ENCODE measurements at places on chromosomes 3 and 15.

DNA sequence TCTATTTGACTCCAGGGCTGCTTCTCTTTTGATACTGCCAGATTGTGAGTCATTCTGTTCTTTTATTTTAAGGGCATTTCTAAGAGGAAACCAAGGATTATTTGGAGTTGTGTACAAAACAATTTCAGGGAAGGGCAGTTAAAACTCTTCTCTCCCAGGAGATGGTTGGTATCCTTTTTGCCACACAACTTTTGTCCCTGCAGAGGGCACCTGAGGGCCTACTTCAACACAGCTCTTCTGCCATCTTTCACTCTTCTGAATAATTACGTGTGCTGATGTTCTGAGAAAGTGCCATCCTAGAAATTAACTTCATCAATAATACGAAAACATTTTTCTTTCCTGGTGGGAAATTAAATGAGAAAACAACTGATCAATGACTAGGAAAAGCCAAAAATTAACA is 75.7 kb upstream of the GADL1 start:
- DNase-seq, result no peak

GRCh38 chr3:129564981-129565644 is 22.1 kb downstream of the H1-8 start:
- DNase-seq, result no peak

- DNase-seq, result no peak
Measured at GRCh38 chr3:144033863-144034262, 62.2 kb downstream of the DIPK2A start.

- no peak for DNase-seq
Measured at GRCh38 chr3:129662191-129662608, 55.7 kb upstream of the PLXND1 start.

DNA sequence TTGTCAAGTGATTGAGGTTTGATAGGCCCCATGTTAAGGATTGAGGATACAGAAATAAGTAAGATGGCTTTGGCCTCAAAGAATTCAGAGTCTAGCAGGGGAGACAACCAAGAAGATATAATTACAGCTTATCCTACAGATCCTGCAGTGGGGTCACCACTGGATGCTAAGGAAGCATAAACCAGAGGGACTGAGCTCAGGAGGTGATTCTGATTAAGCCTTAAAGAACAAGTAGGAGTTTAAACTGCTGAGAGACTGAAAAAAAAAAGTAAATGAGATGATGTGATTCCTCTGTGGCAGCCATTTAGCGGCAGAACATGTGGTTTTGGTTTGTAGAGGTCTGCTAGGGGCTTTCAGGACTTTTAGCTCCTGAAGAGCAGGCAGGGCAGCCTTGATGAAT is 72.1 kb upstream of the ROPN1 start:
- DNase-seq, result peak; percentile 42

GRCh38 chr3:155367506-155367905 is 74.0 kb upstream of the STRIT1 start:
- no peak for DNase-seq

DNA sequence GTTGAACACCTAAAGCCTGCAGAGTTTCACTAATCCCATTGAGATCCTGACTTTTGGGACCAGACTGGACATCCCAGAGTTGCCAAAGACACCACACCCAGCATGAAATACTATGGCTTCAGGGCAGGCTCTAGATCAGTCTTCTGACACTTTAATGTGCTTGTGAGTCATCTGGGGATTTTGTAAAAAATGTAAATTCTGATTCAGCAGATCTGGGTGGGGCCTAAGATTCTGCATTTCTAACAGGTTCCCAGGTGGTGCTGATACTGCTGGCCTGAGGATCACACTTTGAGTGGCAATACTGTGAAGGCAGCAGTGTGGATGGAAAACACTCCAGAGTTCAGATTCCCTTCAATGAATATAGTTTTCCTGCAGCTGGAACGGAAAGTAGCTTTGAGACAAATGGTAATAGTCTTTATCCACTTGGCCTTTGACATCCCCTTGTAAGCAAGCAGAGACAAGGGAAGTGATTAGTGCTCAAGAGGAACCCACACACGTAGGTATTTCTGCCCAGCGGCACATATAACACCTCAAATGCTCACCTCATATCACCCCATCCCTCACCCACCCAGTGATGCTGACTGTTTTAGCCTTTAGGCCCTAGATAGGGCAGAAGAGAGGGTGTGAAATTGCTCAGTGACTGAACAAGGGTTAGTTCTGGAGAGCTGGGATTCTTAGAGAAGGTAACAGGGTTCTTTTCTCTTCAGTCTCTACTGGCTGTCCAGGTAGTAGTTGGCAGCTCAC is 51.5 kb upstream of the GSK3B start:
- peak; percentile 73 for DNase-seq

GRCh38 chr15:65732698-65733097 is 59.4 kb downstream of the DENND4A start:
- no peak for DNase-seq

DNA sequence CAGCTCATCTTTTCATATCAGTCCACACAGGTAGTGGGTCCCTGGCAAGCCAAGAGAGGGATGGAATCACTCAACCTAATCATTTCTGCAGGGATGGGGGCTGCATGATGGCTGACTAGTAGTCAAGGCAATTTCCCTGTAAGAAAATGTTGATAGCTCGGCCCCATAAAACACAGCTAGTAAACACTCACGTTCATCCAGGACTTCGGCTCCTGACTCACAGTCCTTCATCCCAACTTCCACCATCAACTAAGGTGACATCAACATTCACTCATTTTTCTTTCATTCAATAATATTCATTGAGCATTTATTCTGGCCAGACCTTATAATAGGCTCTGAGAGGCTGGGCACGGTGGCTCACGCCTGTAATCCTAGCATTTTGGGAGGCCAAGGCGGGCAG is 4.4 kb upstream of the ACAP2 start:
- no peak for DNase-seq

DNA sequence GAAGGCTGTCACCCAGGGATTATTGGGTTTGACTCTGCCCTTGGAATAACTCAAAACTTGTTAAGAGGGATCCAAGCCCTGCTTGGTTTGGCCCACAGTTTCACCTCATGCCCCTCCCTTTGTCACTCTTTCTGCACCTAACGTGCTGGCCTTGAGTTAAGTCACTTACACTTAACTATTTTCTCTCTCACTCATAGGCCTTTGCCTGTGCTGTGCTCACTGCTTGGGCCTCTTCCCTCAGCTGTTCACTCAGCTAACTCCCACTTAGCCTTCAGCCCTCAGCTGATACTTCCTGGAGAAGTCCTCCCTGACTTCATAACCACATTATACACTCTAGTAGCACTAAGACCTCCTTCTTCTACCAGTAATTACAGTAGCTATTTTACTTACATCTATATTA is 133.3 kb downstream of the CMSS1 start:
- DNase-seq, result no peak

DNA sequence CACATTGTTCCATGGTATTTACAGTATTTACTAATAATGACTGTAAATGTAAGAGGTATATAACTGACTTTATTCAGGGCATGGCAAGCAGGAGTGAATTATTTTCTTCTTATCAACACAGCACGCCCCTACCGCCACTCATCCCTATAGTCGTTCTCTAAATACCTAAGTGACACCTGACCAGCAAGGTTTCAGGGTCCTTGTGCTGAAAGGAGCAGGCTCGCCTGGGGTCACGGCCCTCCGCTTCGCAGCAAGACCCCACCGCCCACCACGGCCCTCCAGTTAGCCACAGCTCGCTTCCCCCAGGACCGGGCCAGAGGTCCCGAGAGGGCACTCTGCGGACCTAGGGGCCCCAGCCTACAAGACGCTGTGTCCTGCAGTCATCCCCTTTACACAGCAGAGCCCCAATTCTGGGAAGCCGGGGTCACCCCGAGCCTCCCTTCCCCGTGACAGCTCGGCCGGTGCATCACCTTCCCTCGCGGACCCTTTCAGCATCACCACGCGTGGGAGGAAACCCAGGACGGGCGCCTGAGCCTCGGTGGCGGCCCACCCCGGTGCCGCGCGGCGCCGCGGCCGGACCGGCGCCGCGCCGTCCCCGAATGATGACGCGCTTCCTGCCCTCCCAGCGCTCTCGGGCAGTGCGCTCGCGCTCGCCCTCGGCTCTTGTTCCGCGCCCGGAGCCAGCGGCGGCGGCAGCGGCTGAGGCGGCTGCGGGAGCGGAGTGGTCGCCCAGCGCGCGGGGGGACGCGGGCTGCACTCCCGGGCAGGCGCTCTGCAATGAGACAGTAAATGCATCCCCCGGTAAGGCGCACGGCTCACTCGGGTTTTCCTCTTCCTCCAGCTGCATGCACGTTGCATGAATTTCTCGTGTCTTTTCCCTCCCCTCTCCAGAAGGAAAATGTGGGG is 225.1 kb upstream of the C2CD4B start:
- DNase-seq, result peak; percentile 73

DNA sequence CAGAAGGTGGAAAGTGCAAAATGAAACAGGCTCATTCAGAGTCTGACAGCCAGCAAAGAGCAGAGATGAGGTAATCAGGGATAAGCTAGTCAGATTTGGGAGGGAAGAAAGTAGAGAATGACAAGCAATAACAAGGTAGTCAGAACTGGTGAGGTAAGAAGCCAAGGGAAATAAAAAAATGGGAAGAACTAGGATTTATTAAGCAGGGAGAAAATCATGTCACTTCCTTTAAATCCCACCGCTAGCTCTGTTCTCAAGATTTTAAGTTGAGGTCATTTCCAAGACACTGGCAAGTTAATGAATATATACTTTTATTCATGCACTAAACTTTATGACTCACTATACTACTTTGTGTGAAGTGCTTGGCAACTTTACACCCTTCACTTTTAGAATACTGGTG is 1106.8 kb downstream of the IGSF11 start:
- no peak for DNase-seq

GRCh38 chr15:59492389-59493377 is 54.7 kb downstream of the FAM81A start:
- peak; percentile 67 for DNase-seq

DNA sequence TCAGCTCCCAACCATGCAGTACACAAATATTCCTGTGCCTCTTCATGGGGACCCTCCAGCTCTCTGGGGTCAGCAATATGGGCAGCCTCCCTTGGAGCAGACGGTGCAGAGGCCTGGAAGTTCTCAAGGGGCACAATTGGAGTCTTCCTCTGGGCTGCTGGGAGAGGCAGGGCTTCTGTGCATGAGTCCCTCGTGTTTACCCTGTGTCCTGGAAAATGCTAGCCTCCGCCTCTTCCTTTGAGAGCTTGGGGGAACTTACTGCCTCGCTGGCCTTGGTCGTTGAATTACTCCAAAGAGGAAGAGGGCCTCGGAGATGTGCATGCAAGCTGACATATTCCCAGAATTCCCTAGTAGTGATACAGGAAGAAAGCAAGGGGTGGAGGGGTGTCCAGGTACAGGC is 284.4 kb upstream of the IGF1R start:
- no peak for DNase-seq

GRCh38 chr3:139377378-139377777 is 12.1 kb downstream of the COPB2 start:
- no peak for DNase-seq

GRCh38 chr3:52183786-52184445 is 14.0 kb upstream of the ALAS1 start:
- DNase-seq, result no peak

- peak; percentile 9 for DNase-seq
Measured at GRCh38 chr15:66401130-66402021, 14.7 kb downstream of the MAP2K1 start.

GRCh38 chr15:68983961-68984481 is 30.5 kb upstream of the NOX5 start:
- no peak for DNase-seq

DNA sequence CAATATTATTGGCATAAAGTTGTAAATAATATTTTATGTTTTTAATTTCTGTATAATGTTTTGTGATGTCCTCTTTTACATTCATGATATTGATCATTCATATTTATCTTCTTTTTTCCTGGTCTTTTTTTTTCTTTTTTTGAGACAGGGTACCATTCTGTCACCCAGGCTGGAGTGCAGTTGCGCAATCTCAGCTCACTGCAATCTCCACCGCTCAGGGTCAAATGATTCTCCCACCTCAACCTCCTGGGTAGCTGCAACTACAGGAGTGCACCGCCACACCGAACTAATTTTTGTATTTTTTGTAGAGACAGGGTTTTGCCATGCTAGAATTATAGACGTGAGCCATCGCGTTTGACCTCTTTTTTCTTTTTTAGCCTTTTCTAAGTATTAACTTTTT is 52.9 kb downstream of the USF3 start:
- no peak for DNase-seq

GRCh38 chr15:83312071-83312470 is 27.6 kb upstream of the BNC1 start:
- DNase-seq, result no peak

- no peak for DNase-seq
Measured at GRCh38 chr3:141663993-141664392, 74.1 kb upstream of the RNF7 start.

- peak; percentile 71 for DNase-seq
Measured at GRCh38 chr15:22735781-22736180, 50.7 kb upstream of the NIPA1 start.

- DNase-seq, result no peak
Measured at GRCh38 chr3:95297581-95297980, 1234.7 kb downstream of the NSUN3 start.

DNA sequence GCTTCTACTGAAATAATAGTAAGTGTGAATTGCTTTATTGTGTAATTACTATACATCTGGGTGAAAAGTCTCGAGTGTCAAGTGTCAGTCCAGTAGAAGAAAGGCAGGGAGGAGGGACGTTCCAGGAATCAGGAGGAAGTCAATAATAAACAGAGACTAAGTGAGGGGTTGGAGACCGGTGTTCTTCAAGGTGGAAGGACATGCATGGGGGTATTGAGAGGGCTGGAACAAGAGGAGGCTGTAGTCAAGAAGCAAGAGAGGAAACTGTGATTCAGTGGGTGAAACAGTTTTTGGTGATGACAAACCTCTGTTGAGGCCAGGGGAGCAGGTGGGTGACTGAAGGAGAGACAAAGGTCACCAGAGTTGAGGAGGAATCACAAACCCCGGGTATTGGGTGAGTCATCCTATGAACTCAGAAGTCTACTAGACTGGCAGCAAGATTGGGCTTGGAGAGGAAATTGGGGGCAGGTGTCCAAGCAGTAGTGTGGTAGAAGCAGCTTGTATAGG is 11.6 kb upstream of the SCAMP5 start:
- no peak for DNase-seq

DNA sequence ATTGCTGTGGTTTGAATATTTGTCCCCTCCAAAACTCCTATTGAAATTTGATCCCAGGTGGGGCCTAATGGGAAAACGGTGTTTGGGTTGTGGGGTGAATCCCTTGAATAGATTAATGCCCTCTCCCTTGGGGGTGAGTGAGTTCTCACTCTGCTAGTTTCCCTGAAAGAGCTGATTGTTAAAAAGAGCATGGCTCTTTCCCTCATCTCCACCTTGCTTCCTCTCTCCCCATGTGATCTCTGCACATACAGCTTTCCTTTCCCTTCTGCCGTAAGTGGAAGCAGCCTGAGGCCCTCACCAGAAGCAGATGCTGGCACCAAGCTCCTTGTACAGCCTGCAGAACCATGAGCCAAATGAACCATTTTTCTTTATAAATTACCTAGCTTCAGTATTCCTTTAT is 394.9 kb upstream of the WNT5A start:
- no peak for DNase-seq

DNA sequence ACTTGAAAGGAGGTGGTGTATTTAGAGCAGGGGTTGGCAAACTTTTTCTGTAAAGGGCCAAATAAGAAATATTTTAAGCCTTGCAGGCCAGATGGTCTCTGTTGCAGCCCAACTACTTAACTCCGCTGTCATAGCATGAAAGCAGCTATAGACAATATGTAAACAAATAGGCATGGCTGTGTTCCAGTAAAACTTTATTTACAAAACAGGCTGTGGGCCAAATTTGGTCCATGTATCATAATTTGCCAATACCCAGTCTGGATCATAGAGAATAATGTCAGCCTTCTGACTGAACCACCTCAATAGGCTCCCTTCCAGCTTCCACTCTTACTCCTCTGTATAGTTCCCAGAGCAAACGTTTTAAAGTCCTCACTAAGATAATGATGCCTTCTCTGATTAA is 638.8 kb upstream of the CFAP20DC start:
- DNase-seq, result no peak

GRCh38 chr3:90145094-90145860 is 1037.9 kb downstream of the EPHA3 start:
- DNase-seq, result no peak
